ENCODE measurements at places on chromosomes 3 and 15. TPM values are rescaled to one million over a fixed set of nuclear protein-coding genes. Genes with fewer than 3 reads are reported as not detected.

DNA sequence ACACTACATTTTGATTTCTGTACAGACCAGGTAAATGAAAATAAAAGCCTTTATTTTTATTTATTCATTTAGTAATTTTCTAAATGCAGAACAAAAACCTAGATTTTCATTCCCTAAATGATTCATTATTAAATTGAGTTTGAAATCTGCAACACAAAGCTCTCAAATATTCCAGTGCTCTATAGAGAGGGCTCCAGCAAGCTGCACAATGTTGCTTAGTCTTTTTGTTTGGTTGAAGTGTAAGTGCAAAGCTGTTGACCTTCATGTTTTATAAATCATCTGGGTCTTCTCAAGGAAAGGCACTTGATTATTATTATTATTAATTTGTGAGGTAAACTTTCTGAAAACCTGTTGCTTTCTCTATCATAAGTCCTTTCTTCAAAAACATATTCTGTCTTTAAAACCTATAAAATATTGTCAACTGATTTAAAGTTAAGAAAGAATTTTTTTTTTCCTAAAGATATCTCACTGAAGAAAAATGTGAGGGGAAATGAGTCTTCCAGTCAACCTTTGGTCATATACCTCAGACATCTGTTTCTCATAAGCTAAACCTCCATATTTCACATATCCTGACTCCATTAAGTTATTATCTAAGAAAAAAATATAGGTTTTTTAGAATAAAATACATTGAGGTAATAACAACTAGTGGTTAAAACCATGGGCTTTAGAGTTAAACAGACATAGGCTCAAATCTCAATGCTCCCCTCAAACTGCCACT, 100.7 kb downstream of the ZIC4 start:
- no peak for DNase-seq

GRCh38 chr3:61682671-61683548, 121.5 kb downstream of the PTPRG start:
- DNase-seq: no peak

IL17RB gene
- total RNA-seq: not detected

GALK2 gene
- 26.8 TPM for total RNA-seq

ITGA11 gene
- total RNA-seq: 1.7 TPM

Measured in activated CD8-positive, alpha-beta T cell treated with anti-CD3 and anti-CD28 coated beads for 36 hours (primary cell).